Stomach (tissue), 19 donors: ENCODE measurements at places on chromosomes 16 and 17. TPM values are rescaled to one million over a fixed set of nuclear protein-coding genes. Genes with fewer than 3 reads are reported as not detected.

DNA sequence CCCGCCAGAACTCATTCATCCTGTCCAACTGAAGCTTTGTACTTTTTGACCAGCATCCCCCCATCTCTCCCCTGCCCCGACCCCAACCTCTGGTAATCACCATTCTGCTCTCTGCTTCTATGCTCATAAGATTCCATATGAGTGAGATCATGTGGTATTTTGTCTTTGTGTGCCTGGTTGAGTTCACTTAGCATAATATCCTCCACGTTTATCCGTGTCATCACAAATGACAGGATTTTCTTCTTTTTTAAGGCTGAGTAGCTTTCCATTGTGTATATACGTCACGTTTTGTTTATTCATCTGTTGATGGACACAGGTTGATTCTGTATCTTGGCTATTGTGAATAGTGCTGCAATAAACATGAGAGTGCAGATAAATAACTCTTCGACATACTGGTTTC is 278.9 kb downstream of the SNX29 start:
- DNase-seq, result no peak

DNA sequence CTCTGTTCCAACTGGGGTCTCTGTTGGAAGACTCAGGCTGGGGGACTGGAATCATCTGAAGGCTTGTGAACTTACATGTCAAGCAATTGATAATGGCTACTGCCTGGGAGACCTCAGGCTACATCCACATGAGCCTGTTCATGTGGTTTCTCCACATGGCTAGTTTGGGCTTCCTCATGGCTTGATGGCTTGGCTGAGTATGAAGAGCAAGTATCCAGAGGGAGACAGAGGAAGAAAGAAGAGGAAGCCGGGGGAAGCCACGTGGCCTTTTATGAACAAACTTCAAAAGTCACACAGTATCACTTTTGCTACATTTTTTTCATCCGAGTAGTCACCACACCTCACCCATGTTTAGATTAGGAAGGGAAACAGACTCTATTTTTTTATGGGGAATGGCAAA is 158.9 kb downstream of the TRIM37 start:
- no peak for DNase-seq

Gene TBC1D3H
- total RNA-seq, result not detected

- DNase-seq, result peak; percentile 67
These were observed 9.8 kb upstream of the SOST start for GRCh38 chr17:43768382-43768781.

Gene C17orf50
- total RNA-seq, result not detected

GRCh38 chr16:11016993-11017392 is 72.6 kb downstream of the CLEC16A start:
- peak; percentile 57 for DNase-seq

- no peak for DNase-seq
These were observed 36.4 kb downstream of the PEMT start for GRCh38 chr17:17555151-17555550.

DNA sequence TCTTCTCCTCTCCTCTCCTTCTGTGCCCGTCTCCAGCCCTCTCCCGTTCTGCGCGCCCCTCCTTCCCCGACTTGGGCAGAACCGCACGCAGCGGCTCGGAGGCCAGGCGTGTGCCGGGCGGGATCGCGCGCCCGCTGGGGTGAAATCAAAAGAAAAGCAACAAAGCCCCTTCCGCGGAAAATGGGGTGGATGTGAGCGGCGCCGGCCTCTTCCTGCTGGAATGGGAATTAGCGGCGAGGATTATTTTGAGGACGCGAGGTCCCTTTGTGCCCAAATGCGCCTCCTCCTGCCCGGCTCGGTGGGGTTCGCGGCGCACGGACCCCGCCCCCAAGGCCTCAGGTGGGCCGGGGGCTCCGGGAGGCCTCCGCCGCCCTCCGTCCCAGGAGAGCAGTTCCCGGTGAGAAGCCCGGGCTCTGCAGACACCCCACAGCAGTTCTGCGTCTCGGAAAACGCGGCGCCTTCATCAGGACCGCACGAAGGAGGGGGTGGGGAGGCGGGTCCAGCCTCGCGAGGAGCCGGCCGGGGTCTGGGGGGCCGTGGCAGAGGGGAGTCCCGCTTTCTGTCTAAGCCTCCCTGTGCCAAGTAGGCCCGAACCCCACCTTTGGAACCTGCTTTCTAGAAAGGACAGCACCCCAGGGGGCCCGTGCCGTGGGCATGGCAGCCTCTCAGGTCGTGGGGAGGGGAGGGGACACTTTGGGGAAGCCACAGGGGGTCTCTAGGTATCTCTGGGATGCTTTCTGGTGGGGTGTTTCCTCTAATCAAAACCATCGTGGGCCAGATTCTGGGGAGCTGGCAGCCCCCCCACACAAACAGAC is 91.0 kb upstream of the CBX4 start:
- DNase-seq, result peak; percentile 69

- DNase-seq, result no peak
These were observed 217.9 kb downstream of the RAB11FIP4 start for GRCh38 chr17:31609331-31609730.

Gene DDX28
- 7.3 TPM for total RNA-seq

DNA sequence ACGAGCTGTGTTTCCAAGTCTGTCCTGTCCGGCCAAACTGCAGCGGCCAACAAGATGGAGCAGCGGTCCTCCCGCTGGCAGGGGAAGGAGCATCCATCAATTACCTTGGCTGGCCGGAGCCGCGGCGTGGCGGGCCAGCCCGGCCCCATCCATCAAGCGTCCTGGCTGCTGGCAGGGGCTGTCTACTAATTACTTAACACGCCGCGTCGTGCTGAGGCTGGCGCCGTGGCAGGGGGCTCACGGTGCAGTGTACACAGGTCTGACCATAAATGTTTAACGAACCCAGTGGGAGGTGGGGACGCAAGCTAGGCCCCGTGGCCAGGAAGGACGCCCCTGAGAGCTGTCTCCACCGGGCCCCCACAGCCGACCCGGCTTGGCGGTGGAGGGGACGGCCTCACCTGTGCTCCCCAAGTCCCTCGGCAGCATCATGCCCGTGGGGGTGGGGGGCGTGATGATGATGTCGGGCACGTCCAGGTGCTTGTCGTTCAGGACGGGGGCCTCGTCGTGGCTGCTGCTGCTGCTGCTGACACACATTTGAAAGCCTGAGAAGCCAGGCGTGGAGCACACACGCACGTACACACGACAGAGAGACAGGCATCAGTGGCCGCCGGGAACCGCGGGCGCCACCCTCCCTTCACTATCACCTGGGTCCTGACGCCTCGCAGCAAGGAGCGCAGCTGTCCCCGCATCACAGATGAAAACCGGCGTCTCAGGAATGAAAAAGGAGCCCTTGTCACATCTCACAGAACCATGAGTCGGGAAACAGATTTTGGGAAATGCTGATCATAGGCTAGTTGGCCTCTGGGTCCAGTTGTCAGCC is 21.2 kb upstream of the GINS2 start:
- DNase-seq, result no peak

Gene ABCC6
- 51.9 TPM for total RNA-seq

- no peak for DNase-seq
These were observed 4.1 kb downstream of the KRABD2 start for GRCh38 chr17:8372422-8372821.
